Esophagus muscularis mucosa (tissue), 4 donors: ENCODE measurements at places on chromosomes 11 and 22. TPM values are rescaled to one million over a fixed set of nuclear protein-coding genes. Genes with fewer than 3 reads are reported as not detected.

DNA sequence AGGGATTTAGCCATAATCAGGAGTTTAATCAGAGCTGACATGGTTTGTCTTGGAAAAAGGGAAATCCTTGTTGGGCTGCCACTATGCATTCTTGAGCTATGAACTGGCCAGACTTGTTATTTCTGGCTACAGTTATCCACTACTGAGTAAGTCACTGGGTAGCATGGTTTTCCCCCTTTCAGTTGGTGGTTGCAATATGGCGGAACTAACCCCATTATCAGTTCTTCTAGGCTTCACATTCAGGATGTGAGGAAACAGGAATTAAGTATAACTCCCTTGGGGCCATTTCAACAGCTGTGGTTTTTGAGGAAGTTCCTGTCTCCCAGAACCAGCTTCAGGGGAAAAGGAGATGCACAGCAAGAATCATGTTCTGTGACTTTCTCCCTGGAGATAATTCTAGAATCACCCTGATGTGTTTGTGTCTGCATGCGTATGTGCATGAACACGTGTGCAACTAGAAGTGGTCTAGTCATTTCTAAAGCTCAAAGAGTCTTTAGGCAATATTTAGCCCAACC is 103.0 kb upstream of the CD44 start:
- no peak for DNase-seq

DNA sequence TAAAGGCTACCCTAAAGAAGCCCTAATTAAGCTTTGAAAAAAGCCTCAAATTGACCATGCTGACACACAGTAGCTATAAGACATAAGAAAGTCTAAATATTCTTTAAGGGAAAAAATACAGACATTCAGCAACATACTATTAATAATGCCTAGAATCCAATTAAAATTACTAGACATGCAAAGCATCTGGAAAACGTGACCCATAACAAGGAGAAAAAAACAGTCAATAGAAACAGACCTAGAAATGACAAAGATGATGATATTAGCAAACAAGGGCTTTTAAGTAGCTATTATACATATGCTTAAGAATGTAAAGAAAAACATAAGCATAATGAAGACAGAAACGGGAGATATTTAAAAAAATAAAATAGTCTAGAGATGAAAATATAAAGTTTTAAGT is 63.7 kb upstream of the MYOD1 start:
- DNase-seq, result no peak

GRCh38 chr11:20310137-20310536 is 53.4 kb upstream of the HTATIP2 start:
- DNase-seq, result no peak

GRCh38 chr11:113091481-113091780 is 130.2 kb downstream of the NCAM1 start:
- no peak for DNase-seq

GRCh38 chr11:20374741-20375300 is 11.3 kb downstream of the HTATIP2 start:
- no peak for DNase-seq

- DNase-seq, result no peak
Observed at GRCh38 chr22:35375031-35375430, 5.9 kb upstream of the HMOX1 start.

GRCh38 chr11:118939404-118939915 is 13.7 kb upstream of the BCL9L start:
- DNase-seq, result no peak

DNA sequence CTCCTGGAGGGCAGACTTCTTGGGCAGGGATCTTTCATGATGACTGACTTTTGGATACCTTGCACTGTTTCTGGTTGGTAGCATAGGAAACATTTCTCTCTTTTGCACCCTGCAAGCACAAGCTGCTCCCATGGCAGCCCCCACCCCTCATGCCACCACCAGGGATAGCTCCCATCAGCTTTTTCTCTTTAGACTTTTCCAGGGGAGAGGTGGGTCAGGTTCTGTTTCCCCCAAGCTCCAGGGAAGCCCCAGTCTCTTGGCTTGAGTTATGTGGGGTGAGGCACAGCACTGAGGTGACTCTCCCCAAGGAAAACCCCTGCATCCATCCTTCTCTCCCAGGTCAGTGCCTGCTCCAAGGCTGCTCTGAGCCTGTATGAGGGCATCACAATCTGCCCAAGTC is 22.5 kb downstream of the LRRC32 start:
- DNase-seq, result no peak

DNA sequence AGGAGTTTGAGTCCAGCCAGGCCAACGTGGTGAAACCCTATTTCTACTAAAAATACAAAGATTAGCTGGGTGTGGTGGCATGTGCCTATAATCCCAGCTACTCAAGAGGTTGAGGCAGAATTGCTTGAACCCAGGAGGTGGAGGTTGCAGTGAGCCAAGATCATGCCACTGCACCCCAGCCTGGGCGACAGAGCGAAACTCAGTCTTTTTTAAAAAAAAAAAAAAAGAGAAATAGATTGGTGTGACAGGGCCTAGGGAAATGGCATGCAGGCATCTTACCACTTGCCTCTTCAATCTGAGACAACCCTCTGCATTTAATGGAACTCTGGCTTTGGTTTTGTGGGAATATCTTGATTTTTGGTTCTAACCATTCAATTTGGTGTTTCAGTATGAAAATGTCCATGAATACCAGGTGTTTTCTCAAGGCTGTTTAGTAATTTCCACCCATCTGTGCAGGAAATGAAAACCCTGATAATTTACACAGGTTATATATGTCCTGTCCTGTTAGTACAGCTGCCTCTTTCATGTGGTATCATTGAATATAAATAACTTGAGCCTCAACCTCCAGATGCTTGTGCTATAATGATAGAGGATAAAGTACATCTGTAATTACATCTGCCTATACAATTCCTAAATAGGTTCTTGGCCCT is 8.4 kb downstream of the XBP1 start:
- no peak for DNase-seq

DNA sequence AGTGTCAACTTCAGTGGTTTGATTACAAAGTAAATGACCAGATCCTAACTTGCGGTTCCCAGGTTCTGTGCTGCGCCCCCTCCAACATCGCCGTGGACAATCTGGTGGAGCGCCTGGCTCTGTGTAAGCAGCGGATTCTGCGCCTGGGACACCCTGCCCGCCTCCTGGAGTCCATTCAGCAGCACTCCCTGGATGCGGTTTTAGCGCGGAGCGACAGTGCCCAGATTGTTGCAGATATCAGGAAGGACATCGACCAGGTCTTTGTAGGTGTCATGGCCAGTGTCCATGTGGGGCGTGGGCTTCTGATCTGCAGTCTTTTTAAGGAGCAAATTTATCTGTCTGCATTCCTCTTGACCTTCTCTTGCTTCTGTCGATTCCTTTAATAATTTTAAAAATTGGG is 11.1 kb downstream of the IGHMBP2 start:
- no peak for DNase-seq

- DNase-seq, result no peak
Observed at GRCh38 chr11:123593570-123593969, 60.9 kb downstream of the SCN3B start.

GRCh38 chr22:31097941-31098631 is 9.3 kb downstream of the SELENOM start:
- DNase-seq, result no peak

DNA sequence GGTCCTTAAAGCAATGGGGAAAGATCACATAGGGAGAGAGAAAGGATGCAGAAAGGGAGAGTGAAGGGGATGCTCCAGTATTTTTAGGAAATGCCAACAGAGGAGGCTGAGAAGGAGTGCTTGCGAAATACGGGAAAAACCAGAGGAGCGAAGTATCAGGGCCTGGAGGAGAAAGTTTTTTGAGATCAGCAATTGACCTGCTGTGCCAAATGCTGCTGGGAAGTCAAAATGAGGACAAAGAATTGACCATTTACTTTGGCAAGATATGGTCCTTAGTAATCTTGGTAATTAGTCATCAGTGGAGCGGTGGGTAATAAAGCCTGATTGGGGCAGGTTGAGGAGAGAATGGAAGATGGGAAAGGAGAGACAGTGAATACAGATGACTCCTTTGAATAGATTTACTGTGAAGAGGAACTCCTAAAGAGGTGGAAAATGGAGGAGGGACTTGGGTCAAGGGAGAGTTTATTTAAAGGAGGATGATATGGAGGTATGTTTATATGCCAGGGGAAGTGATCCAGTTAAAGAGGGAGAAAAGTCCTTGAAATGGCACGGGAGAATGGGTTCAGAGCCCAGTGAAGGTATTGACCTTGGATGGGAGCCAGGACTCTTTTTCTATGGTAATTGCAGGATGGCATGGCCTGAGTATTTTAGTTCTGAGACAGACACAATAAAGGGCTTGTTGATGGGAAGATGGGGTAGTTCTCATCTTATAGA is 111.5 kb downstream of the PKNOX2 start:
- no peak for DNase-seq

DNA sequence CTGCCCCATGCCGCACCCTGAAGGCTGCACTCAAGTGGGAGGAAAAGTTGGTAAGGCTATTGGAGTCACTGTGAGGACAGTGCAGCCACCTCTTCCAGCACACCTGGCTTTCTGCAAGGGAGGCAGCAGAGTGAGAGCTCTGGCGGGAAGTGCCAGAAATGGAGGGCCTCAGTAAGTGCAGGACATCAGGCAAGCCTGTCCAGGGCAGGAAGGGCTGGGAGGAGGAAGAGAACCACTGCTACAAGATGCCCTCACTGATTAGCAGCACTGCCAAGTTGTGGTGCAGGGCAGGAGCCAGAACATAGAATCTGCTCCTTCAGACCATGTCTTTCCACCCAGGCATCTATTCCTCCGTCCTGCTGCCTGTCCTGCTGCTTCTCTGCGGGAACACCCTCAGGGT is 61.2 kb upstream of the CLTCL1 start:
- DNase-seq, result peak; percentile 68

- no peak for DNase-seq
Observed at GRCh38 chr11:124586238-124586860, 16.6 kb downstream of the OR8A1 start.

- no peak for DNase-seq
Observed at GRCh38 chr11:45922425-45923082, at the start of gene LARGE2. Gene LARGE2, plus strand, starts transcription at chr11:45922656. Its CDS starts 227 bp downstream, at chr11:45922883.

DNA sequence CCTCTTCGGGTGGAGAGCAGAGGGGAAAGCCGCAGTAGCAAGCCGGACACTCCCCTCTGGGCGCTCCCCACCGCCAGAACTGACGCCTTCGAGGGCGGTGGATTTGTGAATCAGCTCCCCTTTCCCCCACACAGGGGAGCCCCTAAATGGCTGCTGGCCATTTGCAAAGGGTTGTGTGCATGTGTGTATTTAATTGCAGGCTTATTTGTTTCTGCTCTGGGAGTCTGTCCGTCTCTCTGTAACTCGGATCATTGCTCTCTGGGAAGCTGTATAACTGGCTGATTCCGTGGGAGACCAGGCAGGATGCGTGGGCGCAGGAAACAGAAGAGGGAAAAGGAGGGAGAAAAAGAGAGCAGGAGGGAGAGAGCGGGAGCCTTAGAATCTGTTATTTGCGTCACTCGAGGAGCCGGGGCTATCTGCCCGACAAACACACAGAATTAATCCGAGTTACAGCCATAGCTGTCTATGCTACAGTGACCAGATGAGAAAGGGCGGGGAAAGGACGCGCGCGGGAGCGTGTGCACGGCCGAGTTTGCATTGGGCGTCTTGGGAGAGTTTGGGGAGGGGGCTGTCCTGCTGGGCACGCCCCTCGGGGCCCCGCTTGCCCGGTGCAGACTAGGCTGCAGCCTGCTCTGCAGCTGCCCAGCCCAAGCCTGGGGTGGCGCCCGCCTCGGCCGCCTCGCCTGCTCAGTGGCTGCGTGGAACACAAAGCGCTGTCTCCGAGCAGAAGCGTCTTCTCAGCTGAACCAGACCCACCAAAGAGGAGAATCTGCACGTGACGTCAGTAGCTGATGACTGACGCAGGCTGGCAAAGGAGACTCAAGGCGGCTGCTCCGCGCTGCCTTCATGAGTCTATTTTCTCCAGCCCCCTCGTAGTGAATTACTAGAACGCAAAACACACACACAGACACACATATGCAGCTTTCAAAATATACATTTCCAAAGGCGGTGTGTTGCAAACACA is 105.3 kb upstream of the HSD17B12 start:
- no peak for DNase-seq

DNA sequence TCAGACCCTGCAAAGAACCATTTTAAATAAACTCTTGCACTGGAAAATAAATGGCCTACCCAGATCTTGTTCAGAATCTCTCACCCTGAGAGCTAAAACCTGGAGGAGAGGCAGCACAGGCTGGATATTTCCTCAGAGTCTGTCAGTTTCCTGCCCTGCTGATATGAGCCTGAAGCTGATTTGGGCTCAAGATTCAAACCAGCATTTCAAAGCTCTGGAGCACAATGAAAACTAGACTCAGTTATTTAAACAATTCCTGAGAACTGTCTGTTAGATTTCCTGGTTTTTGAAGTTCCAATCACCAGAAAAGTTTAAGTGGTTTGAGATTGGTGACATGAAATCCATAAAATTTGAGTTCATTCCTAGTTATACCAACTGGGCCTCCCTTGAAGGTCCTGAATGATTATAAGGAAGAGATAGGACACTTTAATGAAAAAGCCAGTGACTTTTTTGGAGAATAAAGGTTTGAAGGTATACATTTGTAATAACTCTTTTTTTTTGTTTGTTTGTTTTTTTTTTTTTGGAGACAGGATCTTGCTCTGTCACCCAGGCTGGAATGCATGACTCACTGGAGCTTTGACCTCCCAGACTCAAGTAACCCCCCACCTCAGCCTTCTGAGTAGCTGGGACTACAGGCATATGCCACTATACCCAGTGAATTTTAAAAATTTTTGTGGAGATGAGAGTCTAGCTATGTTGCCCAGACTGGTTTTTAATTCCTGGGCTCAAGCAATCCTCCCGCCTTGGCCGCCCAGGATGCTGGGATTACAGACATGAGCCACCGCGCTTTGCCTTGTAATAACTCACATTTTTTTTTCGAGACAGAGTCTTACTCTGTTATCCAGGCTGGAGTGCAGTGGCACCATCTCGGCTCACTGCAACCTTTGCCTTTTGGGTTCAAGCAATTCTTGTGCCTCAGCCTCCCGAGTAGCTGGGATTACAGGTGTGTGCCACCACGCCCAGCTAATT is 8.0 kb upstream of the ESAM start:
- no peak for DNase-seq

GRCh38 chr11:26665036-26665435 is 56.8 kb downstream of the SLC5A12 start:
- no peak for DNase-seq

DNA sequence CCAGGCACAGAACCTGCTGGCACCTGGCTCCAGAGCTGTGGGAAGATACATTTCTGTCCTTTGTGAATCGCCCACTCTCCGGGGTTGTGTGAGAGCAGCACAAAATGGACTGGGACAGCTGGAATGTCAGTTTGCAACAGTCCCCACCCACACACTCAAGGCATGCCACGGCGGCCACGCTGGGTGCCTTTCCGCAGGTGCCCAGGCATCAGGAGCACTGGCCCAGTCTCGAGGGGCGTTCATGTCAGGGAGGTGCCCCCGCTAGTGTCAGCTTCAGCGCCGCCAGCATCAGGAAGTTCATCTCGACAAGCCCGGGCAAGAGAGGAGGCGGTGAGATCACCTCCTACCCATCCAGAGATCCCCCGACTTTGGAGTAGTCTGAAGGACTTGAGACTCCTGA is 2.1 kb downstream of the TP53AIP1 start:
- DNase-seq, result no peak

MEI1 gene
- total RNA-seq, result 0.39 TPM

CENPM gene
- total RNA-seq, result not detected

MFRP gene
- total RNA-seq, result not detected

CD6 gene
- total RNA-seq, result not detected

ARHGAP8 gene
- total RNA-seq, result not detected

TRPT1 gene
- total RNA-seq, result 55.7 TPM

PGR gene
- 7.5 TPM for total RNA-seq

ENTHD1 gene
- total RNA-seq, result not detected

TTC38 gene
- 28.4 TPM for total RNA-seq

BIRC2 gene
- total RNA-seq, result 40.3 TPM

FJX1 gene
- 6.4 TPM for total RNA-seq

GDPD4 gene
- not detected for total RNA-seq

TENM4 gene
- 6.9 TPM for total RNA-seq
